ENCODE measurements at places on chromosomes 5 and 9. TPM values are rescaled to one million over a fixed set of nuclear protein-coding genes. Genes with fewer than 3 reads are reported as not detected.
A peak's percentile ranks its signal among the peaks of the same experiment; 100 is the strongest.

- DNase-seq: peak; percentile 83
These were observed 7.2 kb downstream of the HMGCS1 start for GRCh38 chr5:43305948-43306565.

- DNase-seq: no peak
These were observed 94.8 kb downstream of the LHFPL2 start for GRCh38 chr5:78553580-78554353.

DNA sequence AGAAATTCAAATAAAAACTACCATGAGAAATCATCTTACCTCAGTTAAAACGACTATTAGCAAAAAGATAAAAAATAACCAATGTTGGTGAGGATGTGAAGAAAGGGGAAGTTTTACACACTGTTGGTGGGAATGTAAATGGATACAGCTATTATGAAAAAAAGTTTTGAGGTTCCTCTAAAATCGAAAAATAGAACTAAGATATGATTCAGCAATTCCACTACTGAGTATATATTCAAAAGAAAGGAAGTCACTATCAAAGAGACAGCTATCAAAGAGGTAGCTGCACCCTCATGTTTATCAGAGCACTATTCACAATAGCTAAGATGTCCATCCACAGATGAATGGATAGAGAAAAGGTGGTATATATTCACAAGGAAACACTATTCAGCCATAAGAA lies 1888.4 kb downstream of the MAT2B start:
- no peak for DNase-seq

DNA sequence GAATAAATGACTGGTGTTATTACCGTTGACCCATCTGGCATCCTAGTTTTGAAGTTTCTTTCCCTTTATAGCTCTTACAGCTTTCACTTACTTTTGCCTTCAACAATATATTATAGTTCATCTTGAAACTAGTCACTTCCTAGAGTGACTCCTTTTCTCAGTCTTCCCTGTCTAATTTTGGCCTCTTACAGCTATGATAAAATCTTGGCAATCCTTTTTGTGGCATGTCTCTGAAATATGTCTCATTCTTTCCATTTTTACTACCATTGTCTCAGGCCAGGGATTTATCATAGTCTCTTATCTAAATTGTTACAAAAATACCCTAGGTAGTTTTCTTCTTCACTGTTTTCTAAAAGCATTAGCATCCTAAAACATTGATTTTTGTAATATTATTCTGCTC lies 621.3 kb upstream of the ZNF608 start:
- DNase-seq: no peak

DNA sequence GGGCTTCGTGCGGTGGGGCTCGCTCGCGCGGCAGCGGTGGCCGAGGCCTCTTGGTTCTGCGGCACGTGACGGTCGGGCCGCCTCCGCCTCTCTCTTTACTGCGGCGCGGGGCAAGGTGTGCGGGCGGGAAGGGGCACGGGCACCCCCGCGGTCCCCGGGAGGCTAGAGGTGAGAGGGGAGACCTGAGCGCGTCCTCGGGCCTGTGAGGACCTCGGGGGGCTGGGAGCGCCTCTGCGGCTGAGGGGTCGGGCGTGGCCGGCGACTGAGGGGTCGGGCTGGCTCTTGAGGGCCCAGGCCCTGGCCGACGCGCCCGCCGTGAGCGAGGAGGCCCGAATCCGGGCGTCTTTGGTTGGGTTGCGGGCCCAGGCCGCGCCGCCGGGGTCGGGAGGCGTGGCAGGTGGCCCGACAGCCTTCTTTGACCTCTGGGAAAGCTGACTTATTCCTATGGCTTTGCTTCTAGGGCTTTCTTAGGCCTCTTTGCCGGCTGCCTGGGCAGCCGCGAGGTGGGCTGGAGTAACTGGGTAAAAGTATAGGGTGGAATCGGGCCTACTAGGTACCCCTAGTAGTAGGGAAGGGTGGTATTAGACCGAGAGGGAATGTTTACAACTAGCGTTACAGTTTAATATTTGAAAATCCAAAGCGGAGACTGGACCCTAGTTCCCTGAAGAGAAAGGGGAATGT lies at the start of gene CANX:
Gene CANX (plus strand): TSS at position 33 of the 681 bp plus-strand sequence. CDS start 6,715 bp downstream, outside the sequence.
- no peak for DNase-seq

GRCh38 chr5:77431719-77432118 lies 60.4 kb downstream of the WDR41 start:
- no peak for DNase-seq

DNA sequence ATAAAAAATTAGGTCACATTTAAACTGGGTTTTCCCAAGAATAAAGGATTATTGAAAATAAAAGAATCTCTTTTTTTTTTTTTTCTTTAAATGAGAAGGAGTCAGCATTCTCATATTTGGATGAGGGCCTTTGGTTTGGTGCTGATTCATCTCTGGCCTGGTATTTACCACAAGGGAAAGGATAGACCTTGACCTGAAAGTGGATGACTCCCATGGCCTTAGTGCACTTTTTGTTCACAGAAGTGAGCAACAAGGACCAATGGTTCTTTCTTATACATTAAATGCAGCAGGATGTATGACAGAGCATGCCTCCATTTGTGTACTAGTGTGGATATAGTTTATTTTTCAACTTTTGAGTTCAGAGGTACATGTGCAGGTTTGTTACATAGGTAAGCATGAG lies 6.9 kb downstream of the YTHDC2 start:
- no peak for DNase-seq

IL33 gene
- 7.3 TPM for total RNA-seq

FLT4 gene
- total RNA-seq: under 0.01 TPM

All from fibroblast of villous mesenchyme (primary cell).